Stimulated activated CD8-positive, alpha-beta memory T cell treated with anti-CD3 and anti-CD28 coated beads, Interleukin-4, amount 100 ng/mL, for 1 hour (primary cell): ENCODE measurements at places on chromosomes 2 and 18.

GRCh38 chr18:8705961-8706790 lies 820 bp downstream of the MTCL1 start:
- no peak for DNase-seq

DNA sequence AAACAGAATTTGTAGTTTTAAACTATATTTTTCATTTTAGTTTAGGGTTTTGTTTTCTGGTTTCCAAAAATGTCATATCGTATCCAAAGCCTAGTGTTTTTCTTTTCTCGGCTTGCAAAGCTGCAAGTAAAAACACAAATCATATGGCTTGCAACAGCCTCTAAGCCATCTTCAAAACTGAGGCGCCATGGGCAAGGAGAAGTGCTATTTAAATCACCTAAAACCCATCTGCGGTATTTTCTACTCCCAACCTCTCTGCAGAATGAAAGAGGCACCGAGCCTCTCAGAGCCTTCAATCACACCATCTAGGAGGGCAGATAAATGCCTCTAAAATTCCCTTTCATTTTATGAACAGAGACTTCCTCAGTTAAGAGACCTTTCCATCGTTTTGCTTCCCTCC lies 25.2 kb downstream of the FECH start:
- DNase-seq: no peak

- DNase-seq: no peak
Measured at GRCh38 chr2:100716581-100716980, 103.4 kb upstream of the NPAS2 start.

DNA sequence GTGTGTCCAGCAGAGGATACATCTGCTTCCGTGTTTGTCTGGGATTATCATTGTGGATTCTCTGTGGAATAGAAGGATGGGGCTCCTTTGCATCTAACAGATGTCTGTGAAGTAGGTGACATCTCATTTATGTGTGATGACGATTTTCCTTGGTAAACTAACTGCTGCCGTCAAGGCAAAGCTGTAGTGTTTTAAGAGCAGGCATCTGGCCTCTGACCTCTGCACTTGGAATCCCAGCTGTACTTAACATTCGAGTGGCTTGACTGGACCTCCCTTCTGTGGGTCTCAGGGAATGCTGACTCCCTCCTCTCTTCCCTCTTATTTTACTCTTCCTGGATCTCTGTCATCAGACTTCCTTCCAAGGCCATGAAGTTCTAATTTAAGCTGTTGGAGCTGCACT lies 56.4 kb downstream of the DCDC2C start:
- DNase-seq: no peak

DNA sequence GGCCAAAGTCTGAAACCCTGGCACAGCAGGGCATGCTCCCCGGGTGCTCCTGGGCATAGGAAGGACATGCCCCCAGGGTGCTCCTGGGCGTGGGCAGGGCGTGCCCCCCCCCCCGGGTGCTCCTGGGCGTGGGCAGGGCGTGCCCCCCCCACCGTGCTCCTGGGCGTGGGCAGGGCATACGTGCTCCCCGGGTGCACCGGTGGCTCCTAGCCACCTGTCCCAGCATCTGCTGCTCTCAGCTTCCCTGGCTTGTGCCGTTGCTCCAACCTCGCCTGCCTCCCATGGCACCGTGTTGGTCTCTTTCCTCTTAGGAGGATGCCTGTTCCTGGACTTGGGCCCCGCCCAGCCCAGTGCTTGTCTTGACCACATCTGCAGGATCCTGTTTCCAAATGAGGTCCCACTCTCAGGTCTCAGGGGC lies 95.6 kb upstream of the CTDP1 start:
- no peak for DNase-seq
